ENCODE measurements at places on chromosomes 6 and 20. TPM values are rescaled to one million over a fixed set of nuclear protein-coding genes. Genes with fewer than 3 reads are reported as not detected.

- no peak for DNase-seq
Measured at GRCh38 chr6:140985679-140986275, 1146.9 kb upstream of the GJE1 start.

- DNase-seq: no peak
Measured at GRCh38 chr6:35017411-35018181, 123.5 kb downstream of the TCP11 start.

DNA sequence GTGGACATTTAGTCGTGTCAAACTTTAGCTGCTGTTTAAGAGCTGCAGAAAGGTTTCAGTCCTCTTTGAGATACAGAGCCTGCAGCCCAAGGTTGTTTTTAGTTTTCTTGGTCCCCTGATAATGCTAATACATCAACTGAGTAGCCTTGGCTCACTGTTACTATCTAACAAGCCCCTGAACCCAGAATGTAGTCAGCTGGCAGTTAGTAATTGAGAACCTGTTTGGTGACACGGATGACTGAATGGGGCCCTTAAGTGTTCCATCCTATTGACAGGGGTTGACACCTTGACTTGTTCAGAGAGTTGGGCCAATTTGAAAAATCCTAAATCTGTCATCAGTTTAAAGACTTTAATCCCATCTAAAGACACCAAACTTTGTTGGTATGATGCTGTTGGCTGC lies 2.8 kb downstream of the RTN4IP1 start:
- DNase-seq: no peak

GRCh38 chr20:14333721-14334120 lies 3.7 kb downstream of the FLRT3 start:
- DNase-seq: no peak

DNA sequence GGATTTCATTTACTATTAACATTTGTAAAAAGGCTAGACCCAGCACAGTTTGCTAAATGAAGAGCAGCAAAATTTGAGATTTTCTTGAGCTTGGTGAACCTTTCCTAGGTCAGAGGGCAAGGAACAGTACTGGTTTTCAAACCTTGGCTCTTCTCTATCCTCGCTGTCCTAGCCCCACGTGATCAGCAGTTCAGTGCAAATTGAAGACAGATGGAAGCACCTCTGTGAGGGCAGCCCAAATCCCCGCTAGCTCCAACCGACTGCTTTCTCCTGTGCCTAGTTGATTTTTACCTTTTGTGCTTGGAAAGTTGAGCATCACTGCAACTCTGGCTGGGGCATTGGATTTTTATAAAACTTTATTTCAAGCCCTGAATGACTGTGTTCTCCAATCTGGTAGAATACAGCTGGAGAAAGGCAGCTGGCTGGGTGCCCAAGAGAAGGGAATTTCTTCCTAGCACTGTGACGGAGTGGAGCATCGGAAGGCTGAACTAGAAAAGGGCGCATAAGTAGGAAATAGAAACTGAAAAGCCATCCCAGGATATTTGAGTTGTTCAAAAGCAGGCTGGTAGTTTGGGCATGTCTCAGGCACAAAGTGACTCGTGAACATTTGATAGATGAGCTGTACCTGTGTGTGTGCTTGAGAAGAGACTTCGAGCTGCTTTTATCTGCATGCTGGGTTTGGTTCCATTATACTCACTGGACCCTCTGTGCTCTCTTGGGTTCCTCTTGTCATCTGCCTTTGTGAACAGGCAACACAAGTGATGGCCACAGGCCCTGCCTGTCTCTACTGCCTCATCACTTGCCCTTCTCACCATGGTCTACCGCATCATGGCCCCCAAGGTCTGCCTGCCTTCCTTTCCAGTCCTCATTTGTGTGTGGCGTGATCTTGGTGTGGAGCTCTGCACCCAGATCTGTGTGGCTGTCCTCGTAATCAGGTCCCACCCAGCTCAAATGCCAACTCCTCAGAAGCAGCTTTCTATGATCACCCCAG lies 2.3 kb downstream of the RNF114 start:
- DNase-seq: no peak

DNA sequence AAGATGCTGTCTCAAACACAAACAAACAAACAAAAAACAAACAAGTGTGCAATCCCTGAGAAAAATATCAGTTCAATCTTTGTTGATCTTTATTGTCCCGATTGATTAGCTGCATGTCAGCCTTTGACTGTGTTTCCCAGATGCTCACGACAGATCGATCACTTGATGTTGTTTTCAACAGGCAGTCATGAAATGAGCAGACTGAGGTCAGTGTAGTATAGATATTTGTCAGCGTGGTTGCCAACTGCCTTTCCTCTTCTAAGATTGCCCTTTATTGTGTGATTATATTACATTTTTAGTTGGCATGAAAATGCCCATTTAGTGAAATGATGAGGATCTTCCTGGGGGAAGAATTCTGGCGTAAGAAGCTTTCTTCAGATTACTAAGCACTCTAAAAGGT lies 25.6 kb downstream of the UTRN start:
- no peak for DNase-seq

Gene ATAT1
- total RNA-seq: 6.6 TPM

Gene ITPA
- total RNA-seq: 80.5 TPM

Gene FRK
- total RNA-seq: 2.9 TPM

Gene WFDC2
- 78.5 TPM for total RNA-seq

All from kidney epithelial cell (primary cell).